Lower lobe of right lung (tissue), 2 donors: ENCODE measurements at places on chromosomes 11 and 22.

GRCh38 chr22:25753252-25753651, 11.3 kb downstream of the MYO18B start:
- DNase-seq: no peak

DNA sequence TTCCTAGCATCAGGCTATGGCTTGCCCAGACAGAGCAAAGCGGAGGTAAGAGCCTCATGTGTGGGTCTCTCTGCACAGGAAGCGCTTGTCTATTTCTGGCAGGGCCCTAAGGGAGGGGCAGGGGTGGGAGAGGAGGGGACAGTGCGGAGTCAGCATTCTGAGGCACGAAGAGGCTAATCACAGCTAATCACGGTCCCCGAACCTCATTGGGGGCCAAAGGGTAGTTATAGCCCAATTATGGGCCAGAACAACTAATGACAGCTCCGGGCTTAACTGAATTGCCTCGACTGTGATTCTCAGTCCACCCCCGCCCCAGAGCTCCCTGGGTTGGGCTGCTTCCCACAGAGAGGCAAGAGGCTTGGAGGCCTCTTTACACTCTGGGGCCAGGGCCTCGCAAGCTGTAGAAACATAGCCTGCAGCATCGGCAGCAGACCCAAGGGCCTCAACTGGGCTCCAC, 72.7 kb upstream of the PRDM11 start:
- DNase-seq: no peak

- DNase-seq: no peak
These were observed 50.6 kb downstream of the LDLRAD3 start for GRCh38 chr11:35994421-35994820.

DNA sequence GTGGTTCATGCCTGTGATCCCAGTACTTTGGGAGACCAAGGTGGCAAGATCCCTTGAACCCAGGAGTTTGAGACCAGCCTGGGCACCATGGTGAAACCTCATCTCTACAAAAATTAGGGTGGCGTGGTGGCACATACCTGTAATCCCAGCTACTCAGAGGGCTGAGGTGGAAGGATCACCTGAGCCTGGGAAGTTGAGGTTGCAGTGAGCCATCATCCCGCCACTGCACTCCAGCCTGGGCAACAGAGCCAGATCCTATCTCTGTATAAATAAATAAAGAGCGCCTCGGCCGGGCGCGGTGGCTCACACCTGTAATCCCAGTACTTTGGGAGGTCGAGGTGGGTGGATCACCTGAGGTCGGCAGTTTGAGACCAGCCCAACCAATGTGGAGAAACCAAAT, 27.9 kb downstream of the TOB2 start:
- DNase-seq: no peak

- no peak for DNase-seq
These were observed 60.2 kb upstream of the PDE3B start for GRCh38 chr11:14583252-14584034.
